ENCODE measurements at places on chromosomes 2 and 18. TPM values are rescaled to one million over a fixed set of nuclear protein-coding genes. Genes with fewer than 3 reads are reported as not detected.

Gene TYW5
- 8.3 TPM for total RNA-seq

Gene ARHGEF33
- not detected for total RNA-seq

Gene GMPPA
- total RNA-seq = 36.2 TPM

Gene PLA2R1
- 2.4 TPM for total RNA-seq

Gene DSC2
- 0.65 TPM for total RNA-seq

Gene RGPD6
- total RNA-seq = 8.4 TPM

Gene SFTPB
- 0.15 TPM for total RNA-seq

Gene GPR17
- total RNA-seq = not detected

Gene RNU2-63P
- total RNA-seq = not detected

Gene HRH4
- not detected for total RNA-seq

Gene REG1B
- not detected for total RNA-seq

Gene DQX1
- total RNA-seq = 0.05 TPM

Gene COLEC11
- 0.63 TPM for total RNA-seq

Gene LNPK
- total RNA-seq = 8.3 TPM

Gene PREPL
- total RNA-seq = 21.8 TPM

Gene LRRTM1
- total RNA-seq = not detected

Gene AQP12A
- total RNA-seq = not detected

Gene IL36B
- not detected for total RNA-seq

Gene TMBIM1
- 140 TPM for total RNA-seq

Gene ANKAR
- total RNA-seq = 2.1 TPM

Gene DCDC2C
- not detected for total RNA-seq

Gene CTIF
- 15.7 TPM for total RNA-seq

Gene PARD6G
- total RNA-seq = 3.5 TPM

Gene NFATC1
- 6.2 TPM for total RNA-seq

Gene GATA6
- total RNA-seq = 1.7 TPM

Gene CASP10
- total RNA-seq = 2.0 TPM

Data from A549 treated with GW870086 at 1 μM for 4 hours (cell line).